ENCODE measurements at places on chromosomes 2 and 18.

DNA sequence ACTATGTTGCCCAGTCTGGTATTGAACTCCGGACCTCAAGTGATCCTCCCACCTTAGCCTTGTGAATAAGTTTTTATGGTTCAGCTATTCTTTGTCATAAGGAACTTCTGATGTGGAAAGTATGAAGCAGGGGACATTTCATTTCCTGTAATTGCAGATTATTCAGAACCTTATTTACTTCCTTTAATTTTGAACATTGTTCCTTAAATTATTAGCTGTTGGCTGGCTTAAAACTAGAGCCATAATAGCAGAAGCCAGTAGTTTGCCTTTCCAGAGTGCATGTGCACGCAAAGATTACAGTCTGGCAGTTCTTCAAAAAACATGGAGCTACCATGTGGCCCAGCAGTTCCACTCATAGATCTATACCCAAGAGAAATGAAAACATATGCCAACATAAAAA is 53.1 kb downstream of the PMS1 start:
- no peak for DNase-seq

- DNase-seq, result no peak
Measured at GRCh38 chr2:129191530-129191929, 787.9 kb upstream of the RAB6C start.

- DNase-seq, result no peak
Measured at GRCh38 chr2:14185906-14186305, 446.6 kb upstream of the LRATD1 start.

- no peak for DNase-seq
Measured at GRCh38 chr2:38776531-38776930, 1.5 kb upstream of the GEMIN6 start.

GRCh38 chr18:28287146-28287545 is 110.2 kb upstream of the CDH2 start:
- DNase-seq, result no peak

- DNase-seq, result no peak
Measured at GRCh38 chr18:63022429-63023022, 297.0 kb downstream of the BCL2 start.

GRCh38 chr2:13779996-13780395 is 852.5 kb upstream of the LRATD1 start:
- DNase-seq, result peak; percentile 31

- no peak for DNase-seq
Measured at GRCh38 chr2:217246108-217246507, 386.2 kb upstream of the TNP1 start.

GRCh38 chr18:45619826-45620201 is 4.5 kb downstream of the SLC14A2 start:
- DNase-seq, result no peak

- DNase-seq, result no peak
Measured at GRCh38 chr2:217445723-217446122, 557.1 kb downstream of the TNS1 start.

GRCh38 chr2:239000089-239000488 is 152.2 kb downstream of the TWIST2 start:
- no peak for DNase-seq

- DNase-seq, result no peak
Measured at GRCh38 chr18:5939801-5940667, 44.7 kb upstream of the TMEM200C start.

- no peak for DNase-seq
Measured at GRCh38 chr2:227808936-227809335, 4.7 kb upstream of the CCL20 start.

GRCh38 chr2:69344305-69344704 is 42.7 kb downstream of the GFPT1 start:
- DNase-seq, result no peak

- DNase-seq, result peak; percentile 42
Measured at GRCh38 chr2:211534632-211535031, 978.2 kb downstream of the CPS1 start.
